ENCODE measurements at places on chromosomes 4 and X. TPM values are rescaled to one million over a fixed set of nuclear protein-coding genes. Genes with fewer than 3 reads are reported as not detected.

OFD1 gene
- total RNA-seq = 50.8 TPM

KIT gene
- total RNA-seq = not detected

ARL9 gene
- 0.20 TPM for total RNA-seq

MAP7D3 gene
- total RNA-seq = 12.3 TPM

DHRSX gene
- 15.5 TPM for total RNA-seq

SLC9A6 gene
- total RNA-seq = 16.1 TPM

ALAS2 gene
- total RNA-seq = not detected

GATA1 gene
- total RNA-seq = not detected

VCX3A gene
- not detected for total RNA-seq

SPANXN3 gene
- not detected for total RNA-seq

SMIM10 gene
- total RNA-seq = 0.24 TPM

TRIM75 gene
- not detected for total RNA-seq

STS gene
- 1.2 TPM for total RNA-seq

PABPC4L gene
- total RNA-seq = not detected

PAGE3 gene
- total RNA-seq = not detected

EGFL6 gene
- total RNA-seq = 4.1 TPM

AFF2 gene
- total RNA-seq = 1.4 TPM

ITM2A gene
- 141 TPM for total RNA-seq

UGT2B11 gene
- not detected for total RNA-seq

DKK2 gene
- not detected for total RNA-seq

CAPN6 gene
- not detected for total RNA-seq

SMAD1 gene
- 0.20 TPM for total RNA-seq

PLAC8 gene
- 523 TPM for total RNA-seq

ERCC6L gene
- 7.8 TPM for total RNA-seq

SSX7 gene
- not detected for total RNA-seq

SRPK3 gene
- not detected for total RNA-seq

TLR10 gene
- 0.15 TPM for total RNA-seq

INTU gene
- not detected for total RNA-seq

TRAM1L1 gene
- not detected for total RNA-seq

GPR50 gene
- not detected for total RNA-seq

ADRA2C gene
- not detected for total RNA-seq

WAS gene
- 171 TPM for total RNA-seq

POLN gene
- total RNA-seq = 1.5 TPM

TMEM184C gene
- 19.6 TPM for total RNA-seq

Data from activated naive CD4-positive, alpha-beta T cell treated with anti-CD3 and anti-CD28 coated beads, Interleukin-2, amount 10 ng/mL, durations not matched to agents 5 hours and 36 hours (primary cell).